ENCODE measurements at places on chromosomes 3 and 15.

- no peak for DNase-seq
Measured at GRCh38 chr15:67746450-67746849, 78.9 kb upstream of the SKOR1 start.

GRCh38 chr15:100703032-100703578 lies 100.7 kb downstream of the ASB7 start:
- DNase-seq, result peak; percentile 46

DNA sequence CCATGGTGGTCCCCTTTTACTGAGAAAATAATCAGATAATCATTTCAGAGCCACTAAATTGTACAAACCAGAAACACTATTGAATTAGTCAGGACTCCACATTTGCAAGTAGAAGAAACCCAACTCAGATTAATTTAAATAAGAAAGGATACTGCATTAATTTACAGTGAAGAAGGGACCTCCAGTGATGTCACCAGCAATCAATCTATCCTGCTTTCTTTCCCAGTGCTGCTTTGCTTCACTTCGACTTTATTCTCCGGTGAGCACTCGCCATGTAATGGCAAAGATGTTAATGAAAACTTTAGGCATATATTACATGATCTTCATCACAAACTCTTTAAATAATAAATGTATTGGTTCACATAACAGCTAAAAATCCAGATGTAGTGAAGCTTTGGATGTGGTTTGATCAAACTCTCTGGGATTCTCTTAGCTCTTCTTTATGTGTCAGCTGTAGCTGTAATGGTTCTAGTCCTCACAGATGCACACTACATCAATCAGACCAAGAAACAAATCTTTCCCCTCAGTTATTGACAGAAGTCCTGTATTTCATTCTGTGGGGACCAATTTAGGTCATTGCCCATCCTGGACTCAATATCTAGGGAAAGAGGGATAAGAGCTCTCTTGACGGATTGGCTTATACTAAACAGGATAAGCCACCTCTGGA lies 14.2 kb upstream of the ZBTB20 start:
- DNase-seq, result no peak

DNA sequence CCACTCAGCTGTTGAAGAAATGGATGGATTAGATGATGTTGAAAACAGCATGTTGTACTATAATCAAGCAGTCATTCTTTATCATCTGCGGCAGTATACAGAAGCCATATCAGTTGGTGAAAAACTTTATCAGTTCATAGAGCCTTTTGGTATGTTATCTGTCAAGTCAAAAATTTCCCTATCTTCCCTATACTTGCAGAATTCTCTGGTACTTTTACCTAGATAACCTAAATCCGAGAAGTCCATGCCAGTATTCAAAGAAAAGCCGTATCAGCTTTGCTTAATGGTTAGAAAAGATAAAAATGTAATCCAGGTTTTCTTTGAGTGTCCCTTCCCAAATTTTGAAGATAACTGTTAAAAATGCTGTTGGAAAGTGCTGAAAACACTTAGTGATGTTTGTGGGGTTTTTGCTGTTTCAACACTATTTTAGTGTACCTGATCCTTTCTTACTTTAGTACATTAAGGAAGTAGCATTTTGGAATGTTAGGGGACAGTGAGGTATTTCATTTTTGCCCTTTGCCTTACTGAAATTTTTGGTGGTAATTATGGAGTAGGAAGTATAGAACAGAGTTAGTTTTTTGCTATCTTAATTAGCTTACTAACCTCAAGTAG lies 23.8 kb downstream of the CNOT10 start:
- DNase-seq, result no peak

GRCh38 chr15:85607141-85607806 lies 187.5 kb downstream of the KLHL25 start:
- peak; percentile 27 for DNase-seq

DNA sequence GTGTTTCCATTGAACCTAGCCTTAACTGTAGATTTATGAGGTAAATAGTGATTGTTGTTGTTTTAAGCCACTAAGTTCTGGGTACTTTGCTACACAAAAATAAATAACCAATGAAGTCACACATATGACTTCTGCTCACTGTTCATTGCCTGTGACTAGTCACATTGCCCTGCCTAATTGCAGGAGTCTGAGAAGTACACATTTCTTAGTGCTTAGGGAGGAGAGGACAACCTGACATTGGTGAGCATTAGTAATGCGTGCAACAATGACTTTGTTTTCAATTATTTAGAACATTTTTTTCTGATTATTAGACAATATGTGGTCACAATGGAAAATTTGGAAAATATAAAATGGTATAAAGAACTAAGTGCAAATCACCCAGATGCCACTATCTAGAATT lies 133.2 kb upstream of the DAZL start:
- DNase-seq, result no peak

- peak; percentile 52 for DNase-seq
Measured at GRCh38 chr3:153026026-153026425, 136.0 kb upstream of the RAP2B start.

DNA sequence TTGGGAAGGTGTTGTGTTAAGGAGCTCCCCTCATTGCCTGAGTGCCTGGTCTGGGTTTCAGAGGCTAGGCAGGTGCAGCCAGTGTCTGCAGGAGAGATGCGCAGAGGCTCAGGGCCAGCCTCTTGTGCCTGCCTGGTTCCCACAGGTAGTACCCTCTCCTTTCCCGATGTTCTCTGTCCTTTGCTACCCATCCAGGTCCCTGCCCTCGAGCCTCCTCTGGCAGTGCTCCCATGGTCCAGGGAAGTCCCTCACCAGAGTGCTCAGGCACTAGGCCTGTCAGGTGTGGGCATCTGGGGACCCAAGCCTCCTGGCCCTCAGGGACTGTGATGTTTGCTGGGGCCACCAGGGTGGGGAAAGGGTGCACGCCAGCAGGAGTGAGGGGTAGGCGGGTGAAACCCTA lies 5.0 kb downstream of the TRPM1 start:
- DNase-seq, result no peak

GRCh38 chr3:137035631-137036030 lies 77.8 kb downstream of the IL20RB start:
- no peak for DNase-seq

DNA sequence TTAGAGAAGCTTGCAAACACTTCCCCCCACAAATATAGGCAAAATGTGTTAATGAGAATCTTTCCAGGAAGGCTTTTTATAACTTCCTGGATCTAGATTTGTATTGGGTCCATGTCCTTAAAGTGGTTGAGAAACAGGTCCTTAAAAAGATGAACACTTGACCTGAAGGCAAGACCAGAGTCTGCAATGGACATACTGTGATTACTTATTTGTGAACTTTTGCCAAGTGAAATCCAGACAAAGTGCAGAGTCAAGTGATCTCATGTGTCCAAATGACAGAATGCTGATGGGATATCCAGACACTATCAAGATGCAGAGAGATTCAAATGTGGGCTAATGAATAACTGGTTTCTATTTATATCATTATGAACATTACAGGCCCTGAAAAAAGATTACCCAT lies 43.8 kb downstream of the FRMD4B start:
- no peak for DNase-seq

DNA sequence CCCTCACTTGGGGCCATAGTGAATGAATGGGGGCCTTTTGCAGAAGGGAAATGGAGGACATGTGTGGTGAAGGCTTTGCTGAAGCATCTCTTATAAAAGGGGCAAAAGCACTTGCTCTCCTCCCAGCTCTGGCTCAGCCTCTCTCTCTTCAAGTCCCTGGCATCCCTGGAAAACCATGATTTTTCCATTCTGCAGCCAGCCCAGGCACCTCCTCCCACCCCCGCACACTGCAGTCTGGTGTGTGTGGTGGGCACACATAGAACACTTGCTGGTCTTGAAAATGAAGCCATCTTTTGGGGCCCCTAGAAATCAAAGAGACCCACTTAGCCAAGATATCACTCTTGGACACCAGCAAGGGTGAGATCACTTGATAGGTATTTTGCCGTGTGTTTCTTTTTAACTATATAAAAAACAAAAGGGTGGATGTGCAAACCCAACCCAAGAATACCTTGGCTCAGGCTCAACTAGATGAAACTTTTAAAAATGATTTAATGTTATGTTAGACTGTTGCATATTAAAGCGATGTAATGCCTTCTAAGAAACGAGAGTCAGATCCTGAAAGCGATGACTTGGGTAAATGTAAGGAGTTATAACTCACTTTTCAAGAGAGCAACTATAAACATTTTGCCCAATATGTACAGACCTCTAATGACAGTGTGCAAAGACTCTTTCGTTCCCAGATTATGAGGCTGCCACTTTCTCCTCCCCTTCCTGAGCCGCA lies 16.4 kb upstream of the ALDH1A3 start:
- DNase-seq, result no peak

GRCh38 chr3:159441279-159441678 lies 547.4 kb upstream of the IL12A start:
- no peak for DNase-seq

- DNase-seq, result no peak
Measured at GRCh38 chr15:85955501-85956391, 123.9 kb upstream of the AGBL1 start.

- peak; percentile 64 for DNase-seq
Measured at GRCh38 chr3:171829841-171830517, 13.2 kb upstream of the TMEM212 start.

GRCh38 chr3:38267662-38268061 lies 2.0 kb downstream of the SLC22A13 start:
- no peak for DNase-seq

DNA sequence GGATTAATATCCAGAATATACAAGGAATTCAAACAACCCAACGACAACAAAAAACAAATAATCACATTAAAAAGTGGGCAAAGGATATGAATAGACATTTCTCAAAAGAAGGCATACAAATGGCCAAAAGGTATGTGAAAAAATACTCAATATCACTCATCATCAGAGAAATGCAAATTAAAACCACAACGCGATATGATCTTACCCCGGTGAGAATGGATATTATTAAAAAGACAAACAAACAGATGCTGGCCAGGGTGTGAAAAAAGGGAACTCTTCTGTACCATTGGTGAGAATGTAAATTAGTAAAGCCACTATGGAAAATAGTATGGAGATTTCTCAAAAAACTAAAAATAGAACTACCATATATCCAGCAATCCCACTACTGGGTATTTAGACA lies 43.5 kb upstream of the MEF2A start:
- no peak for DNase-seq

DNA sequence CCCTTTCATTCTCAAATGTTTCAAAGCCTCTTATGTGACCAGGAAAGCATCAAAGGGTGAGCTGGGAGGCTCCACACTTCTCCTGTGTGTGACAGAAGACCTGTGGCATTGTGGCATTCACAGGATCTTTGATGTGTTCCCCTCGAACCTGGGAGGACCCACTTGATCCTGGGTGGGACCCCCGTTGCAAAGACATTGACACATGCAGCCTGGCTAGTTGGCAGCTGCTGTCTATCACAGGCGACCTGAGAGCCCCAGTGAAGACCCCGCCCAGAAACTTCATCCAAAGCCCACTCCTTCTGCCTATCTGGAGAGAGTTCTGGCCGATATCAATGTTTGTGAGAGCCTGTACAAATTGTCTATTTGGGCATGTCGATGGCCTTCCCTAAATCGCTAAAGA lies 140.4 kb upstream of the ATP2B2 start:
- no peak for DNase-seq
